ENCODE measurements at places on chromosomes 12 and 14.

- DNase-seq: no peak
Observed at GRCh38 chr12:101707131-101707782, 9.8 kb downstream of the CHPT1 start.

- no peak for DNase-seq
Observed at GRCh38 chr14:54108481-54109471, 152.2 kb upstream of the BMP4 start.

DNA sequence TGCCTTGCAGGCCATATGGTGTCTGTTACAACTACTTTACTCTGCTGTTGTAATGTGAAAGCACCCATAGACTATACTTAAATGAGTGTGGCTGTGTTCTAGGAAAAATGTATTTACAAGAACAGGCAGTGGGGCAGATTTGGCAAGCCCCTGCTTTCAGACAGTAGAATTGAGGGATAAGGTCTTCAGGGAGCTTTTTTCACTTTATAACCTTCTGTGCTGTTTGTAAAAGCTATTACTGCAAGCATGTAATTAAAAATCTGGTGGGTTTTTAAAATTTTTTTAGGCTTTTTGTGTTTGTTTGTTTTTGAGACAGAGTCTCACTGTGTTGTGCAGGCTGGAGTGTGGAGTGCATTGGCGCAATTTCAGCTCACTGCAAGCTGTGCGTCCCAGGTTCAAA lies 73.9 kb downstream of the VEZT start:
- no peak for DNase-seq

DNA sequence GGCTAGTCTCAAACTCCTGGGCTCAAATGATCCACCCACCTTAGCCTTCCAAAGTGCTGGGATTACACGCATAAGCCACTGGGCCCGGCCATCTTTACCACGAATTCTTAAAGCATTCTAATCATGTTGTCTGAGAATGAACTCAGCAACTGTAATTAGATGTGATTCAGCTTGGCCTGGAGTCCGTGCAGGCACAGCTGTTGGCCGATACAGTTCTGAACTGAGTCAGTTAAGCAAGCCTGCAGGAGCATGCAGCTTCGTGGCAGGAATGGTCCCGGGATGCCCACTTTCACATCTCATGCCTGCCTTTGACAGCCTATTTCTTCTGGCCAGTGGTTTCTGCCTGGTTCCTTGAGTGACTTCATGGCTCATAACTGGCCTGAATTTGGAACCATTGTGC lies 194.1 kb downstream of the ANO6 start:
- DNase-seq: no peak

- no peak for DNase-seq
Observed at GRCh38 chr12:20946732-20947131, 136.2 kb downstream of the SLCO1B3 start.

GRCh38 chr14:27148143-27148542 lies 550.3 kb upstream of the NOVA1 start:
- DNase-seq: no peak

DNA sequence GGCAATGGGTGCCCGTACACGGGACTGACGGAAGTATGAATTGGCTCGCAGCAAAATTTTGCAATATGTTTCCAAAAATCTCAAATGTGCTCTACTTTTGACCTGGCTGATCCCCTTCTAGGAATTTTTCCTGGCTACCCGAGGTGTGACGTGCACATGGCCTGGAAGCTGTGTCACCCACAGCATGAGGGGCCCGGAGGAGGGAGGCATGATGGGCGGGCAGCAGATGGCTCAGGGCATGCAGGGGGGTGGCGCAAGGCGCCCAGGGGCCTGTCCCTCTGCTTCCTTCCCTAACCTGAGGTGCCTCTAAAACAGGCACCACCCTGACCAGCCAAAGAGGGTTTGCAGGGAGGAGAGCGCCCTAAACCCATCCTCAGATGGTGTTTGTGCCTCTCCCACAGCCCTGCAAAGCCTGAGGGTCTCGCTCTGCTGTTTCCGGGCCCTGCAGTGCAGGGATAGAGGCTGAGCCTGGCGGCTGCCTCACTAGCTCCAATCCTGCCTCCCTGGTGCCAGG lies 6.7 kb downstream of the GPR132 start:
- DNase-seq: no peak

DNA sequence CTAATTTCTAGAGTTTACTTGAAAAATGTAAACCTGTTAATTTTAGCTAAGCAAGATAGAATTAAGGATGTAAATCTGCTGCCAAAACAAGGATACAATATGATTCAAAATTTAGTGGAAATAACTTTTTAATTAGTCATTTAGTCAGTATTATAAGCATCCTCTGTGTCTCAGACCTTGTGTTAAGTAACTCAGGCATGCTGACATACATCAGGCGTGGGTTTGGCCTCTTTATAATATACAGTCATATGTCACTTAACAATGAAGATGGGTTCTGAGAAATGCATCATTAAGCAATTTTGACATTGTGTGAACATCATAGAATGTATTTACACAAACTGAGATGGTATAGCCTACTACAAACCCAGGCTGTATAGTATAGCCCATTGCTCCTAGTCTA lies 386.9 kb downstream of the ZFP36L1 start:
- no peak for DNase-seq

DNA sequence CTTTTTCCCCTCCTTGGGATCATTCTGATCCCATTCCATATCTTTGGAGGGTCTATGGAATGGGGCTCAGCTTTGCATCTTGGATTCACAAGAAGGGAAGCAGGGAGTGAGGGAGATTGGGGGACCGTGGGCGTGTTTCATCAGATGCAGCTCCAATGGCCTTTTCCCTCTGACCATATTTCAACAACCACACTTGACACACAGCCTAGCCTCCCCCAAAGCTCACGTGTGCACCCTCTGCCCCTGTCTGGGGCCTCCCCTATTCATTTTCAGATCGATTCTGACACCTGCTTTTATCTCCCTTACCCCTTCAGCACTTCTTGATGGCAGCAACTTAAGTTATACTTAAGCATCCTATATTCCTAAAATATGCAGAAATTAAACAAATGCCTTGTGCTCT lies 126.6 kb downstream of the CHST11 start:
- DNase-seq: no peak
